ENCODE measurements at places on chromosomes 12 and 14.

GRCh38 chr14:55588259-55588699 is 8.3 kb downstream of the KTN1 start:
- peak; percentile 14 for DNase-seq

DNA sequence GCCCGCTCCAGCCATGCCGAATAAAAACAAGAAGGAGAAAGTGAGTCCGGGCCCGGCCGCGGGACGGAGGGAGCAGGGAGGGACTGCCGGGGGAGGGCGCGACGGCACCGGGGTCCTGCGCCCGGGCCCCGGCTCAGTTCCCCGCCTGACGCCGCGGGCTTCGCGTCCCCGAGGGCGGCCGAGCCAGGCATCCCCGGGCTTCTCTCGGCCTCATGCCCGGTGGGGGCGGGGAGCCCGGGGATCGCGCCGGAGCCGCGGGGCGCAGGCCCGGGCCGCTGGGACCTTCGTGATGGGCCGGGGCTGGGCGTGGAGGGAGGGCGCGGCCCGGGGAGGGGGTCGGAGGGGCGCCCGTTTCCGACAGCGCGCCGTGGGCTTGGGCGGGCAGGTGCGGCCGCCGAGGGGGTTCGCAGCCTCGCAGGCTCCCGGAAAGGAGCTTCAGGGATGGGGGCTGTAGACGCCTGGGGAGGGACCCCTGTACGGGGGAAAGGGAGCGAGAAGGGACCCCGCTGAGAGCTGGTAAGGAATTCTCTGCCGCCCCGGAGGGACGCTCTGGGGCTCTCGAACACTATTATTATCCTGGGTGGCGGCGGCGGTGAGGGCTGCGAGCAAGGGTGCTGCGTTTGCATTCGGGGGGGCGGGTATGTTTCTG is 496 bp downstream of the PPP2R5C start:
- DNase-seq = no peak

DNA sequence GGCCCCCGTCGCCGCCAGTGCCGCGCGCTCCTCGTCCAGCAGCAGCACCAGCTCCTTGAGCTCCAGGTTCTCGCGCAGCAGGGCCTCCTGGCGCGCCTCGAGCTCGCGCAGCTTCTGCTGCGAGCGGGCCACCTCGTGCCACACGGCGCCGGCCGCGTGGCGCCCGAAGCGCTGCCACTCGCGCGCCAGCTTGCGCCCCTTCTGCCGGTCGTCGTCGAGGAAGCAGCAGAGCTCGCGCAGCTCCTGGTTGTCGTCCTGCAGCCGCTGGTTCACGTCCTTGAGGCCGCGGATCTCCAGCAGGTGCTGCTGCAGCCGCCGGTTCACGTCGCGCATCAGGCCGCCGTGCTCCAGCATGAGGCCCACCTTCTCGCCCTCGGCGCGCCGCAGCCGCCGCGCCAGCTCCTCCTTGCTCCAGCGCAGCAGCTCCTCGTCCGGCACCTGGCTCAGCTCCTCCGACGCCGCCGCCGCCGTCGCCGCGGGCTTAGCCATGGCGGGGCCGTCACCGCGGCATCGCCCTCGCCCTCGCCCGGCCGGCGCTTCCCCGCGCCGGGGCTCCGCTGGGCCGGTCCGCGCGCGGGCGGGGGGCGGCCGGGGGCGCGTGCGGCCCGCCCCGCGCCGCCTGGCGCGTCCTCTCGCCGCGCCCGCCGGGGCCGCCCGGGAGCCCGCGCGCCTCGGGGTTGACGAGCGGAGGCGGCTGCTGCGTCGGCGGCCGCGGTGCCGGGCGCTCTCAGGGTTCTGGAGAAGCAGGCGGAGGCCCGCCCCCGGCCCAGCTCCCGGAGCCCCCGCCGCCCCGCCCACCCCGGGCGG is at the start of gene CCDC85C:
TSS of gene CCDC85C (minus strand) at position 737 of the 807 bp plus-strand sequence. CDS start at position 489, 248 bp downstream.
- DNase-seq = no peak

DNA sequence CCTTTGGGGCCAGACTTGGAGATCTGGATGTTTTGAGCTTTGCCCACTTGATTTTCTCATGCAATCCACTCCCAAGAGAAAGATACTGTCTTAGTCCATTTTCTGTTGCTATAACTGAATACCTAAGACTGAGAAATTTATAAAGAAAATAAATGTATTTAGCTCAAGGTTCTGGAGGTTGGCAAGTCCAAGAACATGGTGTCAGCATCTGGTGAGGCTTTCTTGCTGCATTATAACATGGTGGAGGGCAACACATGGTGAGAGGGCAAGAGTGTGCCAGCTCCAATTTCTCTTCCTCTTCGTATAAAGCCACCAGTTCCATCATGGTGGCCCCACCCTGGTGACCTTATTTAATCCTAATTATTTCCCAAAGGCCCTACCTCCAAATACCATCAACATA is 39.6 kb upstream of the NFKBIA start:
- DNase-seq = no peak

- DNase-seq = peak; percentile 39
These were observed 24.6 kb upstream of the SERPINA1 start for GRCh38 chr14:94412671-94413638.

GRCh38 chr12:65684906-65685305 is 139.4 kb upstream of the HMGA2 start:
- no peak for DNase-seq

GRCh38 chr14:90581745-90582144 is 184.9 kb downstream of the CALM1 start:
- no peak for DNase-seq

DNA sequence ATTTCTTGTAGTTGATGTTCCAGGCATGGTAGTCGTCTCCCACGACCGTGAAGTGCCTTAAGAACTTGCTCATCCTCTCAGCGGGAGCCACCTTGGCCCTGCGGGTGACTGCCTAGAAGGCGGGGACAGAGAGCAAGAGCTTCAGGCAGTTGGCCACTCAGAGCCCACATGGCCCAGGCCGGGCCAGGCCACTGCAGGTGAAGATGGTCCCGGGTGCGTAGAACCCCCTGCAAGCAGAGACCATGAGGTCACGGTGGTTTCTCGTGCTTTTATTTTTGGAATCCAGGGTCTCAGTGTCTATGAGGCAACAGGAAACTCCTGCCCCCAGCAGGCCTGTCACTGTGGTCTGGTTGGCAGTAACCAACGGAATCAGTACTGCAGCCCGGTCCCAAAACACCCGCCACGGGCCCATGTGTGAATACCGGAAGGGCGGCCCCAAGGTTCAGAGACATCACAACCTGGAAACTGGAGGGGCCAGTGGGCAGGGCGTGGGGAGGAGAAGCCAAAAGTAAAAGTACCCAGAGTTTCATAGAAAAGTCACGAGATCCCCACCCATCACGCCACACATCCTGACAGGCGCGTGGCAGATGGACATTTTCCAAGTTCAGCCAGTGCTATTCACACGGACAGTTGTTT is 27.5 kb downstream of the HVCN1 start:
- no peak for DNase-seq

- no peak for DNase-seq
These were observed 734 bp downstream of the COX6A1 start for GRCh38 chr12:120438495-120439198.

- no peak for DNase-seq
These were observed 462.5 kb downstream of the NAV3 start for GRCh38 chr12:78293059-78293686.

DNA sequence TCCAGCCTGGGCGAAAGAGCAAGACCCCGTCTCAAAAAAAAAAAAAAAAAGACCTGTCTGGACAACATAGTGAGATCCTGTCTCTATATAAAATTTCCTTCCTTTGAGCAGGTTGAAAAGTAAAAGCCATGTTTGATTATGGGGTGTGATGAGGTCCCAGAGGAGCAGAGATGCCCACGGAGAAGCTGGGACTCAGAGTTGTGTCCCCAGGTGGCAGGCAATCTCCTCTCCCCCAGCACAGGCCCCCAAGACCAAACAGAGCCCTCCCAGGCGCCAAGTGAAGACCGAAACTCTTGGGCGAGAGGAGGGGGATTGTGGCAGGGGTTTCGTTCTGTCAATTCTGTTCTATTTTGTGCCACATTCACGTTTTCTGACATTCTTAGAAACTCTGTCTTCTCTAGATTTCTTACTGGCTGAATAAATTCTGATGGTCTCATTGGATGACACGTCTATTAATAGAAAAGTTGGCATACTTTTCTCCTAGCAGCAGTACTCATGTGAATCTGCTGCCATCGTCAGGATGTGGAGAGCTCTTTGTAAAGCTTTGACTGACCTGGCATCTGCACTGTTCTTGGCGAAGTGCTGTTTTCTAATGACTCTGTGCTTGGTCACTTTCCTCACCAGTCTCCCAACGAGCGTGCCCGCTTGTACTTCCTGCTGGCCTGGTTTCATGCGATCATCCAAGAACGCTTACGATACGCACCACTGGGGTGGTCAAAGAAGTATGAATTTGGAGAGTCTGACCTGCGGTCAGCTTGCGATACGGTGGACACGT is 43.4 kb downstream of the HSP90AA1 start:
- DNase-seq = peak; percentile 37

DNA sequence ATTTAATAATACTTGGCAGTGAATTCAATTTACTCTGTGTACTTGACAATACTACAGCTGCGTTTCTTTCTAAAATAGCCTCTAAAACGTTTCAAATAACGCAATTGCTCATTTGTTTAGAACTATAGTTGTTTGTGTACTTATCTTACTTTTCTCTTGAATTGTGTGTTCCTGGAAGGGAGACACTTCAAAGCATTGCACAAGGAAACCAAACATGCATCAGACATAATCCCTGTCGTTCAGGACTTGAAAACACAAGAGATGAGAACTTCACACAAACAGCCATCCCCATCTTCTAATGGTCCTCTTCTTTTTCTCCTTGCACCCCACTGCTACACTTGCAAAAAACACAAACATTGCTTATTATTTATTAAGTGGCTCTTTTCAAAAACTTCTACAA is 38.5 kb downstream of the PTGER2 start:
- no peak for DNase-seq

GRCh38 chr12:129394177-129394825 is 509.5 kb downstream of the TMEM132D start:
- DNase-seq = no peak

DNA sequence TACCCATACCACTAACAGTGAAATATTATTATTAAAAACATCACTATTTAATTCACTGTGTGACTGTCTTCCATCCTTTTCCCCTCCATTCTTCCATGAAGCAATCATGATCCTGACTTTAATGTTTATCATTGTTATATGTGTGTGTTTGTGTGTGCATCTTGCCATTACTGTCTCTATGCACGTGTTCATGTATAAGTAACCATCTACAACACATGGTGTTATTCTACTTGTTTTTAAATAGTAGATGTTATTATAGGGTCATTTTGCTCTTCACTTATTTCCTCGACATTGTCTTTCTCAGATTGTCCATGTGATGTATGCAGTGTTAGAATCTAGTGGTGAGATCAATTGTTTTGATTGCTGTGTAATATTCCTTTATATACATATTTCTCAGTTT is 195.8 kb downstream of the TRHDE start:
- no peak for DNase-seq

- no peak for DNase-seq
These were observed 114.8 kb downstream of the SNAPC1 start for GRCh38 chr14:61877035-61877390.

DNA sequence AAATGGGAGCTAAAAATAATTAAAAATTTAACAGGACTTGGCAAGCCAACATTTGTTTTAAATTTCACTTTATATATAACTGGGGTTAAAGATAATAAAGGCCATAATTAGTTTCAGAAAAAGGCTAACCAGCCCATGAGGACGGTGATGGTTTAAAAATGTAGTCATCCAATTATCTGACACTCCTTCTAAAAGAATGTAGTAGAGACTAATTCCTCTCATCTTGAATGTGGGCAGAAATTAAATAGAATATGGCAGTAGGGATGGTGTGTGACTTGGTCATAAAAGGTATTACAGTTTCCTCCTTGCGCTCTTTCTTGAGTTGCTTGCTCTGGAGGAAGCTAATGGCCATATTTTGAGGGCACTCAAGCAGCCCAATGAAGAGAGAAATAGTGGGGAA is 49.1 kb upstream of the PTPRB start:
- DNase-seq = no peak

DNA sequence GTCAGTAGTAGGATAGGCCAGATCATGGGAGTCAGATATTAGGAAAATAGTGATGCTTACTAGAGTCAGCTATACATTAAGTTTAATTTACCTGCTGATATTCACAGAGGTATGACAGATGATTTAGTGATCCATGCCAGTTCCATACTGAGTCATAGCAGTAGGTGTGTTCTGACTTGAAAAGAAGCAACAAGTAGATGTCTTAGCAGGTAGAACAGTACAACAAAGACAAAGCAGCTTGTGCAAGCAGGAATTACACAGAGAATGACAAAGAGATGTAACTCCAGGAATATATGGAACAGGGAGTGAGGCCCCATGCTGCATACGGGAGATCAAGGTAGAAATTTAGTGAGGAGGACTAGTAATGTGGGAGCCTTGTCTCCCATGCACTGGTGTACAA is 556.9 kb downstream of the SLC16A7 start:
- no peak for DNase-seq

DNA sequence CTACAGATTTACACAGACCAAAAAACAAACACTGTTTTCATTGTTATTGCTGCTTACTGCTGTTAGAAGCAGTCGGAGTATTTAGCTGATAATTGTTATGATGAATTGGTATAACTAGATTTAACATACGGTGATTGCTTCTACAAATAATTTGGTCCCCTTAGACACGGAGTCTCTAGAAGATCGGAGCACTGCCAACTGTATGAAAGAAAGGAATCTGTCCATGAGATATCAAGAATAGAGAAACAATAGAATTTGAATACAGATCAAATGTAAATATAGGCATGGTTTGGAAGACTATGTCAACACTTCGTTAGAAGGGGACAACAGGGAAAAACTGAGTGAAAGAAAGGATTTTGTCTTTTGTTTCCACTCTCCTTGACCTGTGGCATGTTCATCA is 110.9 kb downstream of the PPP2R5E start:
- peak; percentile 14 for DNase-seq

DNA sequence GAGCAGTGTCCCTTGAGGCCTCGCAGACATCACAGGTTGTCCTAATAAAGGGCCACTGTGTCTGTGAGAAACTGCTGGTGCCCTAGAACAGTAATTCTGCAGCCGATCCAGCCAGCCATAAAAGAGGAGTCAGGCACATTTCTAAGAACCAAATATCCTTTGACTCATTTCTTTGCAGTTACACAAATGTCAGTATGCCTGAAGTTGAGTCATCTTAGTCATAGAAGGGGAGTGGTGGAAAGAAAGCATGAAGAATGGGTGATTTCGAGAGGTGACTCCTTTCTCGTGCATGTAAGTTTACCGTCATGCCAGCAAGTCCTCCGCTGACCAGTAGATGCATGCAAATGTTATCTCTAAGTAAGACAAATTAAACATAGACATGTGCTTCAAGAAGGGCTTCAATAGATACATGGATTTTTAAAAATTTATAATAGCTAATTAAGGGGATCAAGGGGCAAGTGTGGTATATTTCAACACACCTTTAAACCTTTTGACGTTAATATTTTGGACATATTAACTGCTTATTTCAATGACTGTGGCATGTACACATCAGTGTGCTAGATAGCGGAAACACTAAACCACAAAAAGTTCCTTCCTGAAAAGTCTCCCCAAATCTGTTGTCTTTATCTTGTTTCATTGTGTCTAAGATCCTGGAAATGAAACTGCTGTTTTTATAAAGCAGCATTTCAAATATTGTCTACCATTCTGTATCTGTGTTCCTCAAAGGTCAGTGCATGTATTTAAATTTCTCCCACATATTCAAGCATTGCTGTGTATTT is 497.4 kb downstream of the NPAS3 start:
- DNase-seq = no peak
